ENCODE measurements at places on chromosomes 16 and 17.

- DNase-seq: no peak
These were observed 36.6 kb upstream of the SMURF2 start for GRCh38 chr17:64698725-64699124.

DNA sequence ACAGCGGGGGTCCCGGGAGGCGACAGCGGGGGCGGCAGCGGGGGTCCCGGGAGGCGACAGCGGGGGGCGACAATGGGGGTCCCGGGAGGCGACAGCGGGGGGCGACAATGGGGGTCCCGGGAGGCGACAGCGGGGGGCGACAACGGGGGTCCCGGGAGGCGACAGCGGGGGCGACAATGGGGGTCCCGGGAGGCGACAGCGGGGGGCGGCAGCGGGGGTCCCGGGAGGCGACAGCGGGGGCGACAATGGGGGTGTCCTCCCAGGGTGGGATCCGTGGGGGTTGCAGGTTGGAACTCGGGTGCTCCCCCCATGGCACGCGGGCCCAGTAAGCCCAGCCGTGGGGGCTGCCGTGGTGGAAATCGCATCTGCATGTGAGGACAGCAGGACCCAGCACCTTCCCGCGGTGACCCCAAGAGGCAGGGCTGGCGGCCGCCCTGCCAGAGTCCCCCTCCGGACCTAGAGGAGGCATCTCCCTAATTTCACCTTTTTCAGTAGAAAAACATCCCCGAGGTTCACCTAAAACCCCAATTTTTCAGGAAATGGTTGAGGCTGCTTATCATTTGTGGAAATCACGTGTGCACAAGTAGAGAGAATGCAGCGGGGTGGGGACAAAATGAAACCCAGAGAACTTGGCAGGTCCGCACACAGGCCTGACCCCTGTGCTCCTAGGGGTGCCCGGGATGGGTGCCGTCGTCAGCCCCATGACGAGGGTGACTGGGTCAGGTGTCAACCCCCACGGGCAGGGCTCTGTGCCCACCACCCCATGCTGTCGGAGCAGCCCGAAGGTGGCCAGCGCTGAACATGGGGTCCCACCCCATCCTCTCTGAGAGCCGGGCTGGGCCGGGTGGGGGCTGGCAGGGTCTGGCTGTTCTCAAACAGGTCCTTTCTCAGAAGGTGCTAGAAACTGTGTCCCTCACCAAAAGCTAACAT, 10.5 kb upstream of the METRNL start:
- no peak for DNase-seq

GRCh38 chr16:81505011-81505661, 60.5 kb downstream of the CMIP start:
- DNase-seq: no peak

- no peak for DNase-seq
These were observed 25.0 kb downstream of the RAB11FIP4 start for GRCh38 chr17:31416503-31416923.

GRCh38 chr17:80008848-80009247, 26.8 kb downstream of the TBC1D16 start:
- DNase-seq: no peak

GRCh38 chr17:81978524-81979298, 1.3 kb downstream of the ASPSCR1 start:
- no peak for DNase-seq

- DNase-seq: no peak
These were observed 71.3 kb downstream of the KANSL1 start for GRCh38 chr17:46121841-46122485.

- peak; percentile 45 for DNase-seq
These were observed 17.2 kb upstream of the ALOX15 start for GRCh38 chr17:4658478-4659305.

DNA sequence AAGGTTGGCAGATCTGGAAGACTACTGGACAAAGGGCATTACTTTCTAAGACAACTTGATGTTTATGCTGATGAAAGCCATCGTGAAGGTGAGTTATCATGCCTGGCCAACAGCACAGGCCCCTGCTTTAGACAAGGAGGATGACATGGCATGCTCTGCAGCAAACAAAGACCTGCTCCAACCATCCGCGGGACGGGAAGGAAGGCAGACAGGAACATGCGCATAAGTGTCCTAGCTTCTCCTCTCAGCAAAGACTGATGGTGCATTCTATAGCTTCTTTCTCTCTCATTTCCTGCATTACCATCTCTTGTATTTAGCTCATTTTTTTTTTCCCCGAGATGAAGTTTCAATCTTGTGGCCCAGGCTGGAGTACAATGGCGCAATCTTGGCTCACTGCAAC, 5.4 kb downstream of the NPLOC4 start:
- no peak for DNase-seq

GRCh38 chr17:15239491-15239890, 25.6 kb downstream of the PMP22 start:
- no peak for DNase-seq
